ENCODE measurements at places on chromosomes 12 and 14.

- no peak for DNase-seq
These were observed 238.8 kb upstream of the SFSWAP start for GRCh38 chr12:131471946-131472732.

GRCh38 chr14:60647837-60648248 is 1.4 kb downstream of the SIX1 start:
- DNase-seq = no peak

DNA sequence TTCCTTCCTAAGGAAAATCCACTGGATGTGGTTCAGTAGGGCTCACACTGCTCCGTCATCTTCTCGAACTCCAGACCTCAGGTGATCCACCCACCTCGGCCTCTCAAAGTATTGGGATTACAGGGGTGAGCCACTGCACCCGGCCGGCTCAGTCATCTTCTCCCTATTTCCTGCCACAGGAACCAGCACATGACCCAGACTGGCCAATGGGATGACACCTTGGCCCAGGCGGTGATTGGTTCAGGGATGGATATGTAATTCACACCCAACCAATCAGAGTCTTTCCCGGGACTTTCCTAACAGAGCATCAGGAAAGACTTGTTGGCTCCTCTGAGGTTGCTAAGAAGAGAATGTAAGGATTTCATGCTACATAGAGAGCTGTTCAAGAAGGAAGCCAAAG is 19.2 kb upstream of the C12orf76 start:
- DNase-seq = no peak

DNA sequence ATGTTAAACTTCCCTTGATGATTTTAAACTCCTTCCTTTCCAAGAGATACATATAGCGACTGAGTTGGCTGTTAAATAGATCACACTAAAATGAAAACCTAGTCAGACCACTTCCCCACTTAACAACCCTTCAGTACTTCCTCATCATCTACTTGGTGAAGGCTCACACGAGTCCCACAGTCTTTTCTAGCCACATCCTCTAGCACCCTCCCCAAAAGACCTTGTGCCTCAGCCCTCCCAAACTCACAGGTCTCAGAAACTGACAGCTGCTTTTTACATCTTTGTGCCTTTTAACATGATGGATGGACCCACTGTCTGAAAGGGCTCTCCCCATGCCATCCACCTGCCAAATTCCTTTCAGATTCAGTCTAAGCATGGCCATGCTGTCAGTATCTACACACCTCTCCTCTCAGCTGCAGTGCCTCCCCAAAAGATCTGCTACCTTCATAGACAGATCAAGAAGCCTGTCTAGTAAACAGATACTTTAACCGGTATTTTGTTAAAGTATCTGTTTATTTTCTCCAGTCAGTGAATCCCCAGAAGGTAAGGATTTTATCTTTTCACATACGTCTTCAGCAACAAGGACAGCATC is 65.1 kb upstream of the GPHB5 start:
- peak; percentile 7 for DNase-seq

- no peak for DNase-seq
These were observed 40.3 kb downstream of the TMTC3 start for GRCh38 chr12:88182416-88182815.

GRCh38 chr12:38137716-38138115 is 178.9 kb upstream of the ALG10B start:
- no peak for DNase-seq

GRCh38 chr14:74583689-74584434 is 28.2 kb downstream of the LTBP2 start:
- DNase-seq = no peak

GRCh38 chr14:88565427-88565826 is 2.6 kb downstream of the ZC3H14 start:
- DNase-seq = no peak

- no peak for DNase-seq
These were observed 210.4 kb upstream of the RGS6 start for GRCh38 chr14:71721791-71722190.

GRCh38 chr14:23877538-23878180 is 75.9 kb upstream of the DHRS4 start:
- DNase-seq = no peak

DNA sequence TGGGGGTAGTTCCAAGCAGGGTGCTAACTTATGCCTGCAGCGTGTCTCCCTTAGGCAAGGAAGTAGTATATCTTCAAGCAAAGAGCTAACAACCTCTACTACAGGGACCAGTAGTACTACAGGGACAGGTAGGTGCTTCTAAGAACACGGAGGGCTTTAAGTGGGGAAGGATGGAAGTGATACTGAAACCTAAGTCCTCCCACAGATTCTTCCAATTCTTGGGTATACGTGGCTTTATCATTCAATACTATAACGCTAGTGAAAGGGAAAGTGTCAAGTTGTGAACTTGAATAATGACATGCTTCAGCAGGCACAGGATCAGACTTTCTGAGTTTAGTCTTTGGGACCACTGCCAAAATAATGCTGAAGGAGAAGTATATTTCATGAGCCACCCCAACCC is 241.7 kb downstream of the CEP128 start:
- no peak for DNase-seq

DNA sequence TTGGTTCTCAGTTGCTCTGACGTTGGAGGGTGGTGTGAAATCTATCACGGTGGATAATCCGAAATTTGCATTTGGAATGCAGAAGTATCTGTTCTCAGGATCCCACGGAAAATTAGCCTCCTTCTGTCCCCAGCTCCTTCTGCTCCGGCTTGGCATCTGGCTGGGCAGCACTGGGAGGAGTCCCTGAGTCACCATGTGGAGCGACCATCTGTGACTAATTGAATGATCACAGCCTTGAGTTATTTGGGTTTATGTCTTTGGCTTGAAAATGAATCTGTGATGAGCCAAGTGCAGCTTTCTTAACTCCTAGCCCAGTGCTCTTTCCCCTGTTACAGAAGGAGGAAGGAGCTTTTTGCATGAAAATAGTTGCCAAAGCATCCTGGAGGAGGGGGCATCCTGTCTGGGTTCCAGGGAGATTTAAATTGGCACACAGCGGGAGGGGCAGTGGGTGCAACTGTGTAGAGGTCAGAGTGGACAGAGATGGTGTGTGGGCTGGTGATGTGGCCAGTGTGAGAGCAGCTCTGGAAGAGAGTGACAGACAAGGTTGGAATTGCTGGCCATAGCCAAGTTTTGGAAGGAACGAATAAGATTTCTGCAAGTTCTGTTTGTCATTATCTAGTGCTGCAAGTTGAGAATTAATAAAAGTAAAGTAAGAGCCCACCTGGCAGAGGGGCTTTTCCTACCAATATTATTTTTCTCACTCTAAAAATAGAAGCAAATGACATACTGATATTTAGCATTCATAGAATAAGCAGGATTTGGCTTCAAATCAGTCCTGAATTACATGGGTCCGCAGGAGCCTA is 74.4 kb downstream of the SLC24A4 start:
- no peak for DNase-seq

- no peak for DNase-seq
These were observed 7.1 kb downstream of the RHOF start for GRCh38 chr12:121786440-121786825.

GRCh38 chr12:121787063-121788025 is 6.1 kb downstream of the RHOF start:
- no peak for DNase-seq

DNA sequence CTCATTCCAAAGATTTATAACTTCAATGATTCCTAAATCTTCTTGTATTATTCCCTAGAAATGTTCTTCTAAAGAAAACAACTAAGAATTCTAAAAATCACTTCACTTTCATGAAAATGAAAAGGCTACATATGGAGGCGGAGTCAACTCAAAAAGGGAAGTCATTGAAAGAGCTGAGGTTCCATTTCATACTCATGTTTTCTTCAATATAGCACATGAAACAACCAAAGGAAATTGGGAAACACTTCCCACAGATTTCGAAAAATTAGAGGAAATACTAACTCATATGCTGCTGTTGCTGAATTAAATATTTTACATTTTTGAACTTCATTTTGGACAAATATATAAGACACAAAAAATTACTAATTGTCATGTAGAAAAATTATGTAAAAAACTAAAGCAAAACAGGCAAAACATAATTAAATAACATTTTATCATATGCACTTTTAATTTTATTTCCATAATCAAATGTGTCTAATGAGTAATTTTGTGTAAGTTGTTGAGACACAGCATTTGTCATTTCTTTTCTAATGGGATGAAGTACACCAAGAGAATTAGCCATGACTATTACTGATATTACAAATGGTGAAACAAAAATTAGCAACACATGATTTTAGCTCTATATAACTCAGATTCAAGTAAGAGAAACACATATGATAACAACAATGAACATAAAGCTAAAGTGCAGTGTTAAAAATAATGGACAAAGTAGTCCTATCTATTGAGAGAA is at the start of gene CD163:
Gene CD163, minus strand, starts transcription at position 92 of the 730 bp plus-strand sequence. Its CDS starts 87 bp downstream, at position 5.
- no peak for DNase-seq

GRCh38 chr14:88312257-88312656 is 10.8 kb downstream of the KCNK10 start:
- DNase-seq = no peak

DNA sequence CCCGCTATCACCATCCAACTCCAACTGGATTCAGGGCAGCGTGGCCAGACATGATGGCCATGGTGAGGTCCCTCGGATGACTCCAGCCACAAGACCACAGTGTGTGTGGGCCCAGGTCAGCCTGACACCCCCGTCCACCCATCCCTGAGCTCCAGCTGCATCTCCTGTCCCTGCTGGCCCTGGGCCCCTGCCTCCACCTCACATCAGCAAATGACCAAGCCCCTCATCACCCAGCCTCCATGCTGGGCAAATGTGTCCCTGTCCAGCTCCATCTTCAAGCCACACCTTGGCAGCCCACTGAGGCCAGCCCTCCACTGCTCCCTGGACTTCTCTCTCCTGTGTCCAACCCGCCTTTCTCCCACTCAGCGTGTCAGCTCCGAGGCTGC is 3.2 kb downstream of the GPR132 start:
- no peak for DNase-seq

DNA sequence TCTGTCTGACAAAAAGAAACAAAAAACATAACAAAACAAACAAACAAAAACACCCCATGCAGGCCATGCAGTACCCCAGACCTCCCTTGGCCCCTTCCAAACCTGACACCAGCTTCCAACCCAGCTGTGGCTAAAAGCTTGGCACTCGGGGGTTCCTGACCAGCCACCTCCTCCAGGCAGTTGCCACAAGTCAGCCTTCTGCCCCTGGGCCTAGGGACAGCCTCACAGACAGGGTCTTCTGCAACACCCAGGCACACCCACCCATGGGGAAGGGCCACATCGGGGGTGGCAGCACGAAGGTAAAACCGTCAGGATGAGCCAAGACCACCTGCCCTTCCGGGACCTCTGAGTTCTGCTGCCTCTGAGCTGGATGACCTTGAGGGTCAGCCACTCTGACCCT is 10.7 kb upstream of the TMEM119 start:
- DNase-seq = no peak

DNA sequence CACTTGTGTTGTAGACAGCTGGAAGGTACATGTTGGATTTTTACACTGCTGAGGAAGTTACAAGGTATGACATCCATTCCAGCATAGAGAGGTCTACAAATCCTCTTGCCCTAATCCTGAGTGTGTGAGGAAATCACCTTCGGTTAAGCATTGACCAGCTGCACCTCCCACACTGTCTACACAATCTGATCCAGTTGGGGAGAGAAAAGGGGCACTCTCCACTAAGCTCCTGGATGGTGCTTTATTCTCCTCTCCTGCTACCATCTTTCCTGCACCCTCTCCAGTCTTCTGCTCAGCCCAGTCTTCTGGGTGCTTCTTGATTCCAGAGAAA is at the start of gene OR6J1:
Gene OR6J1, minus strand, starts transcription at position 48 of the 331 bp plus-strand sequence. CDS start 9,541 bp downstream, outside the sequence.
- no peak for DNase-seq

DNA sequence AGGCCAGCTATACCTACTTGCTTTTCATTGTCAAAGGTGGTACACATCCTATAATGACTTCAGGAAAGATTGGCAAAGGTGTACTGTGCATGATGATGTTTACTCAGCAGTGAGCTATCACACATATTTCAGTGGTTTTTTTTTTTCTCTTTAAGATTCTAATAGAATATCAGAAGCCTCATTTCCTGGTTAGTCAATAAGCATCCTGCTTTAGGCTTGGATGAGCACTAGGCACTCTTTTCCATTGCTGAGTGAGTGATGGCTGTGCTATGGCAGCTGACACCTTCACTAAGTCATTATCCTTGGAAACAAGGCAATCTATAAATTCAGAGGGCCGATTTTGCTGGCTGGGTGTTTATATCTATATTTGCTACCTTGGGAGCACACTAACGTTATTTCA is 161.1 kb upstream of the RASSF8 start:
- no peak for DNase-seq
